ENCODE measurements at places on chromosomes 3 and 15.

DNA sequence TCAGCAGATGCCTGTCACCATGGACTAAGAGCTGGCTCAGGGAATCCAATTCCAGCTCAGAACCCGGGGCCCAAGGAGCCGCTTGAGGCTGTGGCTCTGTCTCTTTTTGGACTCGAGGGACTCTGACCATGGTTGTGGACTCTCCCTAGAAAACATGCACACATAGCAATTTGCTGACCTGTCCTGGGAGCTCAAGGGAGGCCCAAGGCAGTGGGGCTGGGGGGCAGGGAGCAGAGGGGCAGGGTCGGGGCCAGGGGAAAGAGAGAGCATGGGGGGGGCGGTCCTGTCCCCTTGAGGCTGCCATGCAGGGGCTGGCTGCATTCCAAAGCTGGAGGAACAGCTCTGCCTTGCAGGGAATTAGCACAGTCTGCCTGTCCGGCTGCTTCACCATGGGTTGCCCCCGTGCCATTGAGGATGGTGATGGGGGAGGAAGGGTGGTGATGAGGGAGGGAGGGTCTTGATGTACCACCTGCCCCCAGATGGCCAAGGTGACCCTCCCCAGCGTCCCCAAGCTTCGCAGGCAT is 190.1 kb downstream of the GOLGA6L6 start:
- DNase-seq, result no peak

- DNase-seq, result no peak
These were observed 13.6 kb upstream of the SRP14 start for GRCh38 chr15:40052604-40053003.

GRCh38 chr3:63991666-63992065 is 31.6 kb downstream of the PSMD6 start:
- DNase-seq, result no peak

DNA sequence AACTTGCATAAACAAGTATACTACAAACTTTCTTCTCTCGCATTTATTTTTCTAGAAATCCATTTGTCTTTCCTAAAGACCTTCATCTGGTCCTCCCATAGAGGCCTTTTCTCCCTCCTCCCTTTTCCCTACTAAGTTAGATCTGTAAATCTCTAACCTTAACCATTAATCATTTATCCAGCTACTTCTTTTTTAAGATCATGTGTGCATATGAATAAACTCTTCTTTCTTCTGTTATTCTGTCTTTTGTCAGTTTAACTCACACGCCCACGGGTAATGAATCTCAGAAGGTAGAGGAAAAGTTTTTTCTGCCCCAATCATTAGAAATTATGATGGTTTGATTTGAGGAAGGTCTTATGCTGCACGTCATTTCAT is 48.7 kb upstream of the FHIT start:
- no peak for DNase-seq

DNA sequence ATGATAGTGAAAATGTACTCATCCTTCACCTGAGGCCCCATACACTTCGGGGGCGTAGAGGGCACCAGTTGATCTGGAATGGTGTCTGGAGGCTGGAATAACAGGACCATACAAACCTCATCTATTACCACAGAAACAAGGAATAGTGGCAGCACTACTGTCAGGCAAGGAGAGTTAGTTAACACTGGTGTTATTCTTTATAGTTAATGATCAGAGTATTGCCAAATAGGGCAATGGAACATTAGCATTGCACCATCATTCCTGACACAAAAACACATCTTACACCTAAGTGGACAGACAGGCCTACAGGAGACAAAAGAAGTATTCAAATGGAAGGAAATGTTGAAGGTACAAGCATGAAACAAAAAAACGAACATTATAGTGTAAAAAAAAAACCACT is 137.0 kb upstream of the UBP1 start:
- no peak for DNase-seq

DNA sequence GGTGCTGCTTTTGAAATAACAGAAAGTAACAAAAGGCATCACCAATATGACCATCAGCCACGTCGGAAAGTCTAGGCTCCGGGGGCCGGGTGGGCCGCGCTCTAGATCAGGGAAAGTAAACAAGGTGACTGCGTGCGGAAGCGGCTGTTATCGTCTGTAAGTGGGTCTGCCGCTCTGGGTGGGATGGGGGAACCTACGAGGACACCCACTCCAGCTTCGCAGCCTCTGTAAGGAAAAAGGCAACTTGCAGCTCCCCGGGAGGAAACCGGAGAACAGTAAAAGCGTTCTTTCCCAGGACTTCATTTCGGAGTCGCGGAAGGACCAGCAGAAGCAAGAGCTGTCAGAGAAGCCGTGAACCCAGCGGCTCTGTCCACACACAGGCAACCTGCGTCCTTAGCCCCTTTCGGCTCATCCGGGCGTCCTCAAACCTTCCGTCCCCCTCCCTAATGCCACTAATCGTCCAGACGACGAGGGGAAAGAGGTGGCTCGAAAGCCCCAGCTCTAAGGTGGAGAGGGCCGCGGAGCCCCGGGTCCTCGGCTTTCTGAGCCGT is 461 bp downstream of the XRN1 start:
- peak; percentile 77 for DNase-seq

GRCh38 chr3:38950581-38950980 is 101.2 kb downstream of the SCN11A start:
- no peak for DNase-seq

DNA sequence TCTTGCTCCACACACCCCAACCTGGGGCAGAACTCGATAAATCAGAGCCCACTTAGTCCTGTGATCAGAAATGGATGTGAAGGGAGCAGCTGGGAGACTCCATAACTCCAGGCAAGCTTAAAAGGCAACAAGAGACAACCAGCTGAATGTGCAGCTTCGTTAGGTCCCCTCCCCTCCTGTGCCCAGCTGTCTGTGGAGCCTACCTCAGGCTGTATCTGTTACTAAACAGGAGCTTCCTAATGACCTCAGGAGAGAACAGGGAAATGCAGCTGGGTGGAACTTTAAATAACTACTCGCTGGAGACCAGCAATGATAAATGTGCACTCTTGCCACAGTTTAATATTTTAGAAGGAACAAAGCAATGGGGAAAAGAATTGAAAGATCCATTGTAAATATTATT is 25.9 kb downstream of the SLC9A9 start:
- DNase-seq, result peak; percentile 34

- DNase-seq, result no peak
These were observed 39.3 kb downstream of the KLHL25 start for GRCh38 chr15:85755471-85755870.

DNA sequence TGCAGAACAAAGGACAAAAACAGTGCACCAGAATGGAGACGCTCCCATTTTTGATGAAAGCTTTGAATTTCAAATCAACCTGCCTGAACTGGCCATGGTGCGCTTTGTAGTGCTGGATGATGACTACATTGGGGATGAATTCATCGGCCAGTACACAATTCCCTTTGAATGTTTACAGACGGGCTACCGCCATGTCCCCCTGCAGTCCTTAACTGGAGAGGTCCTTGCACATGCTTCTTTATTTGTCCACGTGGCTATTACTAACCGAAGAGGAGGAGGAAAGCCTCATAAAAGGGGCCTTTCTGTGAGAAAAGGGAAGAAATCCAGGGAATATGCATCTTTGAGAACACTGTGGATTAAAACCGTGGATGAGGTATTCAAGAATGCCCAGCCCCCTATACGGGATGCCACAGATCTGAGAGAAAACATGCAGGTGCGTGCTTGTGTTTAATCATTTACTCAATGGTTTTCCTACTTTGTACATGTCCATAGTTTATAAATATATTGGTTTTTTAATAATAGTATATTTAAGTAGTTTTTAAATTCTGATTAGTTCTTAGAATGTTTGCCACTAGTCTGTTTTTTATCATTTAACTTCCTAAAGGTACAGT is 127.1 kb downstream of the PLCL2 start:
- no peak for DNase-seq

DNA sequence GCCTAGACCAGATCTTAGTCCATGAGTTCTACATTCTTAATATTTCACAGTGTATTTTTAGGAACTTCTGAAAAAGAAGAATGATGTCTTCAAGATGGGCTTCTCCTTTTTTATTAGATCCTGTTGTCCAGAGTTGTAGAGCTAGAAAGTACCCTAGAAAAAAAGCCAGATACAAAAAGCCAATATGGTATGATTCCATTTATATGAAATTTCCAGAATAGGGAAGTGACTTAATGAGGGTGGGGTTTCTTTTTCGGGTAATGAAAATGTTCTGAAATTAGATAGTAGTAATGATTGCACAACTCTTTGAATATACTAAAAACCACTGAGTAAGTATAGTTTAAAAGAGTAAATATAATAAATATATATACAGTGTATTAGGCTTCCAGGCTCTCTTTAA is 116.9 kb downstream of the NFKBIZ start:
- no peak for DNase-seq

DNA sequence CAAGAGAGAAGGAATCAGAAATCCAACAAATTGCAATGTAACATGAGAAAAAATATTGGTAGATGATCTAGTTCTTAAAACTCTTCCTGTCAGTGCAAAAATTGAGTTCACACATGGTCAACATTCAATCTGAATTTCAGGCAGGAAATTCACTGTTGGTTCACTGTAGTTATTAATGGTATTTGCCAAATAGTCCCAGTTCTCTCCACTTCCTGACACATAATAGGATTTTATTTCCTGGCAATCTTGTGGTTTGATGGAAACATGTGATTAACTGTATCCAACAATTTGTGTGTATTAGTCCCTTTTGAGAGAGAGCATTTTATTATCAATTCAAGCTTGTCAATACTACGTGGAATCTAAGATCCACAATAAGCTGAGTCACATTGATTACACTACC is 1103.1 kb downstream of the ROBO2 start:
- DNase-seq, result no peak

DNA sequence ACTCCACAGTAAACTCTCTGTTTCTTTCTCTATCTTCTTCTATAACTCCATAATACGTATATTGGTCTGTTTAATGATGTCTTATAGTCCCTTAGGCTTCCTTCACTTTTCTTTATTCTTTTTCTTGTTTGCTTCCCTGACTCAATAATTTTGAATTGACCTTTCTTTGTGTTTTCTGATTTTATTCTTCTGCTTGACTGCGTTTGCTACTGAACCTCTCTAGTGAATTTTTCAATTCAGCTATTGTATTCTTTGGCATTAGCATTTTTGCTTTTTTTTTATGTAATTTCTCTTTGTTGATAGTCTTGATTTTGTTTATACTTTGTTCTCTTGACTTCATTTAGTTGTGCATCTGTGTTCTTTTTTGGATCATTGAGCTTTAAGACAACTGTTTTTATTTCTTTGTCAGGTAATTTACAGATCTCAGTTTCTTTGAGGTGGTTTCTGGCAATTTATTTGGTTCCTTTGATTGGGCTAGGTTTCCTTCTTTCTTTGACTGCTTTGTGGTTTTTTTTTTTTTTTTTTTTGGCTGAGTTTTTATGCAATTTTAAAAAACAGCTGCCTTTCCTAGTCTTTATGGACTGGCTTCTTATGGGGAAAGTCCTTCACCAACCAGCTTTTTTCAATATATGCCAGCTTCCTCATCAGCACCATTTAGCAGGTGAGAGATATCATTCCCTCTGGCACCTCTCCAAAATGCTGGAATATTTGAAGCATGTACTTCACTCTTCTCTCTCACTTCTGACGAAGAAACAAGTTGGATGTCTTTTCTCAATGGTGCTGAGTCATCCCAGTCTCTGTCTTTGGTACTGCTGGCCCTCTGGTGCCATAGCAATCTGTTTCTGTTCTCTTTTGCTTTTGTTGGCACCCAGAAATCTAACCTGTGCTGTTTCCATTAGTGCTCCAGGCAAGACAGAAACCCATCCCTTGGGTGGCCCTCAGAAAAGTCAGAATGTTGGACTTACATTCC is 17.6 kb downstream of the RSRC1 start:
- no peak for DNase-seq

GRCh38 chr15:84023636-84024035 is 211.9 kb upstream of the GOLGA6L4 start:
- no peak for DNase-seq

DNA sequence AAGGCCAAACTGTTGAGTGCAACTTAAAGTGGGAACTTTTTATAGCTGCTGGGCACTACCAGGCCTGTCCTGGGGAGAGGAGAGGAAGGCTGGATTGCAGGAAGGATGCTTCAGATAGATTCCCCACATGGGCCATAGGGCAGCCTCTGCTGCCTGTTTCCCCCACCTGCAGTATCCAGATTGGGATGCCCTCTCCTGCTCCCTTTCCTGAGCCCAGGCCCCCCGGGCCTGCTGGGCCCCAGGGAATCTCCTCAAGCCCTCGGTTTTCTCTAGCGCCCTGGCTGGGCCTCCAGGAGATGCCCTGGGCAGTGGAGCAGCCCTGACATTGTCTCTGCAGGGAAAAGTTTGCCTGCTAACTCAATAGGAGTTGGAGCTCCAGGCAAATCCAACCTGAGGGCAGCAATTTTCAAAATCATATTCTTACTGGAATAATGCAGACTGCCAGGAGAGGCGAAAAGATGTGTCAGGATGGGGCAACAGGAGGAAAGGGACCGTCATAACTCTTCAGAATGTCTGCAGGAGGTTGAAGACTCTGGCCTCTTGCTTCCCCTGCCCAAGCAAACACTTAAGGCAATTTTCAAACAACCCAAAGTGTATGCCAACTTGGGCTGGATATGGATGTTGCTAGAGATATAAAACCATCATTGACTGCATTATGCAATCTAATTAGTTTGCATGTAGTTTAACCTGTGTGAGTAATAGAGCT is 4.4 kb downstream of the NR2F2 start:
- no peak for DNase-seq

DNA sequence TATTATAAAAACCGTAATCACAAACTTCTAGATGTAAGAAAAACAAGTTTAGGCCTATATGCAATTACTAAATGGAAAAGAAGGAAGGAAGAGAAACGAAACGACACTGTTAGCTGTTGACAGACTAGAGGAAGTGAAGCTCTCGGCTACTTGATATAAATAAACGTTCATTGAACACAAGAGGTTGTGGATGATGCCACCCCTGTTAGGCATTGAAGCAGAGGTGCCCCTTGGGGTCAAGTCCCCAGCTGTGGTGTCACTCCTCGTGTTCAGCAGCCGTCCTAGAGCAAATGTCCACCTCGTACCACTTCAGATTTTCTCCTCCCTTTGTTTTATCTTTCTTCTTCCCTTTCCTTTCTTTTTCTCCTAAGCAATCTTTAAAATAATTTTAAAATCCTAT is 146.5 kb upstream of the UBE2E1 start:
- DNase-seq, result no peak

- DNase-seq, result no peak
These were observed 225.9 kb upstream of the GAP43 start for GRCh38 chr3:115397433-115397832.

DNA sequence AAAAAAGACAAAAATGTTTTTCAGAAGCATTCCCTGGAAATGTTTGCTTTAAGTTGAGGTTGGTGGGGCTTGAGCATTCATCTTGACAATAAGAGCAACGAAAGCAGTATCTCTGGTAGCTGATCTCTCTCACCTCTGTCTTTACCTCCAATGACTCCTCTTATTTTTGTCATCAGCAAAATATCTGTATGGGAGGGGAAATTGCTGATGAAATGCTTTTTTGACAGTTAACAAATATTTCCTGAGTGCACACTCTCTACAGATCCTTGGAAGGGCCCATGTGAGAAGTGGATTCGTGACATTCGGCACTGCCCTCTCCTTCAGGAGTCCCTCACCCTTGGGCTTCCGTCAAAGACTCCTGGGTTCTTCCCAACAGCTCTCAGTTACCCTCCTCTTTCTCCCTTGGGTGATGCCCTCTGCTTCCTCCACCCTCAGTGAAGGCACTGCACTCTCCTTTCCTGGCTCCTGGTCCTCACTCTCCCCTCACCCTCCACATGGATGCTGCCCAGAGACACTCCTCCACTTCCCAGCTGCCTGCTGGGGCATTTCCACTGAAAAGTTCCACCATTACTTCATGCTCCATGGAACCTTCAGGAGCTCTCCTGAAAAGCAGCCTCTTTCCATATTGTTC is 2.9 kb upstream of the CGNL1 start:
- no peak for DNase-seq
